Stimulated activated CD4-positive, alpha-beta T cell treated with anti-CD3 and anti-CD28 coated beads, Interleukin-4, amount 100 ng/mL, for 4 hours (primary cell): ENCODE measurements at places on chromosomes 13 and 19.

DNA sequence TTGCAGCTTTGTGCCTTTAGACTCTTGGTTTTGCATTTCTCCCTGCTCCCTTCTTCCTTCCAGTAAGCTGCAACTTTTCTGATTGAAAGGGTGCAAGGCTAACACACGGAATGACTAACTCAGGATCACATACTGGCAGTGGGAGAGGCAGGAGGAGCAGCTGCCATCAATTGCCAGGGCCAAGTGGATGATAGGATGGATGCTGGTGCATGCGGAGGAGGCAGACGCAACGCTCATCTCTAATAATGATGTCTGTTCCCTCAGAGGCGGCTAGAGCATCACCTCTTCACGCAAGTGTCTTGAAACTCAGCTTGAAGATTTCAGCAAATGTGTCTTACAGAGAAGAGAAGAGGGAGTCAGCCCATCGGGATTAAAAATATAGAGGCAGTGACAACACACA is 49.5 kb upstream of the TPM4 start:
- DNase-seq, result no peak

- no peak for DNase-seq
Measured at GRCh38 chr13:23637829-23638228, 67.6 kb downstream of the TNFRSF19 start.

- DNase-seq, result no peak
Measured at GRCh38 chr13:35356572-35356971, 119.9 kb downstream of the MAB21L1 start.

DNA sequence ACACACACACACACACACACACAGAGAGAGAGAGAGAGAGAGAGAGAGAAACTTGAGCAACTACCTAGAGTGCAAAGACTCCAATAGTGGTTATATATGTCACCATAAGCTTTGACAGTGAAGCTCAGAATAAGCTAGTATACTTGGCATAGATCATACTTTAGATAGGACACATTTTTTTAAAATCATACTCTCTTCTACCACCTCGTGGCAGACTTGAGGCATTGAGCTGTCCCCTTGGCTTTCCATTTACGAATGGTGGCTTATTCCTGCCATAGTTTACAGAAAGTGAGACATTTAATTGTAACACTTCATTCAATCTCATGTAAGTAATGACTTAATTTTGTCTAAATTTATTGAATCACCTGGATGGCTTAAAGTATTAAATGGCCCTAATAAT is 108.2 kb downstream of the EDNRB start:
- no peak for DNase-seq

DNA sequence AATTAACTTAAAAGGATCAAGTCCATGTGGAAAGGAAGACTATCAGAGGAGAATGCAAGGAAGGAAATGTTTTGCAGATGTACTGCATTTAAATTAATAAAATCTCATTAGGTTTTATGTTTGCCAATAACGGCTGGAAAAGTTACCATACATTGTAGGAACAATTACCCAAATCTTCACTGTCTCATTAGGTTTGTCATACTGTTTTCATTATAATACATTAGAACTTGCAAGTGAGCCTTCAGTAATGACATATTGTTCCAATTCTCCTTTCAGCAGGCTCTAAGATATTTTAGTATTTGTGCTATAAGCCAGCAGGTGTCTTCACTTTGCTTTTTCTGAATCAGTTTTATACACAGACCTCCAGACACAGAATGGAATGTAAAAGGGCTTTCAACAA is 661.6 kb upstream of the KLHL1 start:
- DNase-seq, result no peak
